ENCODE measurements at places on chromosomes 4 and X.
A peak's percentile ranks its signal among the peaks of the same experiment; 100 is the strongest.

DNA sequence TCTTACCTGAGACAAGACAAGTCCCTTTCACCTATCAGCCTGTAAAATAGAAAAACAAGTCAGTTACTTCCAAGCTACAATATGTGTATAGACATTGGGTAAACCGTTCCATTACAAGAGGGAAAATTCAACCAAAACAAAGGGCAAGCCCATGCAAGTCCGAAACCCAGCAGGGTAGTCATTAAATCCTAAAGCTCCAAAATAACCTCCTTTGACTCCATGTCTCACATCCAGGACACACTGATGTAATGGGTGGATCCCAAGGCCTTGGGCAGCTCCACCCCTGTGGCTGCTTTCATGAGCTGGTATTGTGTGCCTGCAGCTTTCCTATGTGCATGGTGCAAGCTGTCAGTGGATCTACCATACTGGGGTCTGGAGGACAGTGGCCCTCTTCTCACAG lies 14.7 kb upstream of the FAM47B start:
- DNase-seq = no peak

- DNase-seq = no peak
These were observed 553 bp downstream of the SLC16A2 start for GRCh38 chrX:74421740-74422352.

DNA sequence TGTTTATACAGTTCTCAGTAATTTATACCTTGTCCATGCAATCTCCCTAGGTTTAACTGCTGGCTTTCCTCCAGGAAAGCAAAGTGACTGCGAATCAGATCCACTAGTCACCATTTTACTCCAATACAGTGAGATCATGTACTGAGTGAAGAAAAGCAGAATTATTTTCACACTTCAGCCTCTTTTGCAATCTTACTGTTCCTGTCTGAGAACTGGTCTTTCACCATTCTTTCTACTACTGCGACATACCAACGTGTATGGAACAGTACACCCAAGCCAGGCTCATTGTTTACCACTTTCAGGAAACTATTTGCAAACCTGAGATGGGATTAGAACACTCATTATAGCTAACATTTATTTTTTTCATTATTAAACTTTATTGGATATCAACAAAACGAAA lies 8.0 kb upstream of the MSL3 start:
- DNase-seq = peak; percentile 49

- no peak for DNase-seq
These were observed 789.5 kb downstream of the TECRL start for GRCh38 chr4:63619771-63620170.

GRCh38 chrX:25034889-25035288 lies 19.1 kb upstream of the ARX start:
- no peak for DNase-seq

GRCh38 chr4:185811509-185812364 lies at the start of gene SORBS2:
Gene SORBS2, minus strand, starts transcription at chr4:185812194. Its CDS starts 121,623 bp downstream, at chr4:185690571.
- DNase-seq = no peak

- DNase-seq = no peak
These were observed 53.0 kb downstream of the ZFX start for GRCh38 chrX:24202465-24203031.

- DNase-seq = no peak
These were observed 1108.1 kb downstream of the PCDH19 start for GRCh38 chrX:99301990-99302389.

GRCh38 chrX:20718592-20719380 lies 452.1 kb upstream of the RPS6KA3 start:
- DNase-seq = no peak

DNA sequence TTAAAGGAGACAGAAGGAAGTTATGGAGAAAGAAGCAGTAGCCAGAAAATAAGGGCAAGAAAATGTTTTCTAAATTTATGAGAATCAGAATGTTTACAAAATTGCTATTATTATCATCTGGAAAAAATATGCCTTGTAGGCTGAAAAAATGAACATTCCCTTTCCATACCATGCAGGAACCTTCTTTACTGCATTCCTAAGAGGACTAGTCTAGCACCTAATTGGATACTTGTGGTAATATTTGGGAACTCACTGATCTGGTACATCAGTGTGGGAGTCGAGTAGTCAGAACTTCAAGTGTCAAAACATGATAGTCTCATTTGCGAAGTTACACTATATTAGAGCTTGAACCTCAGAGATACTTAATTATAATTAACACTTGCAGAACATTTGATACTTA lies 51.9 kb downstream of the TET2 start:
- DNase-seq = peak; percentile 24

GRCh38 chr4:177308847-177309521 lies 690 bp upstream of the NEIL3 start:
- DNase-seq = no peak

GRCh38 chrX:18036394-18036793 lies 175.3 kb upstream of the RAI2 start:
- peak; percentile 23 for DNase-seq

DNA sequence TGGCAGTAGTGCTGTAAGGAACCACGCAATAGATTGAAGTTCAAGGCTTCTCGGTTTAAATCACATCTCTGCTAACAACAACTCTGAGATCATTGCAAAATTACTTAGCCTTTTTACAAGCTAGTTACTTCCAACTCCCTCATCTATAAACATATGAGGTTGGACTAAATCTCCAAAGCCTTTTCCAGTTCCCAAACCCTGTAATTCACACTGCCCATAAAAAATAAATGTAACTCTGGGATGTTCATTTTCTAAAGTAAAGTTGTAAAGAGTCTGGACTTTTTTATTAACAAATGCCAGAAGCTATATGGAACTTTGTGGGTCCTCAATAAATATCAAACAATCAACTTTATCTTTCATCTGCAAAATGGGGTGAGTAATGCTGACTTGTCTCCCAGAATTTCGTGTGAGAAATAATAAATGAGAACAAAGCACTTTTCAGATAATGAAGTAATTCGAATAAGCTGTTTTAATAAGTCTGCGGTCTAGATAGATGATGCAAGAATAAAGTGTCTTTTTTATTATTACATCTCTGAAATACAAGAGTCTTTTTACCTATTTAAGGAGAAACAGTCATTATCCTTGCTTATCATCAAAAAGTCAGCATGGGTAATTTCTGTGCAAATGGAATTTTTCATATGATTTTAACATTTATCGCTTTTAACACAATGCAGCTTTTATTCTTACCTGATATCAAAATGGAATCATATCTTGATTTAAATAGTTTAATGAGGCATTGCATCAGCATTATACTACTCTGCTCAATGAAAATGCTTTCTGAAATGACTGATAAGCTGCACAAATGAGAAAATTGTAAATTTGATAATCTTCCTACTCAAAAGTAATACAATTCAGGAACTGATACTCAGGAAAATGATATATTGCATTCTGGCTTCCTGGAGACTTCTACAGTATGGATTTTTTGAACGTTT lies 252.6 kb downstream of the BANK1 start:
- DNase-seq = no peak

DNA sequence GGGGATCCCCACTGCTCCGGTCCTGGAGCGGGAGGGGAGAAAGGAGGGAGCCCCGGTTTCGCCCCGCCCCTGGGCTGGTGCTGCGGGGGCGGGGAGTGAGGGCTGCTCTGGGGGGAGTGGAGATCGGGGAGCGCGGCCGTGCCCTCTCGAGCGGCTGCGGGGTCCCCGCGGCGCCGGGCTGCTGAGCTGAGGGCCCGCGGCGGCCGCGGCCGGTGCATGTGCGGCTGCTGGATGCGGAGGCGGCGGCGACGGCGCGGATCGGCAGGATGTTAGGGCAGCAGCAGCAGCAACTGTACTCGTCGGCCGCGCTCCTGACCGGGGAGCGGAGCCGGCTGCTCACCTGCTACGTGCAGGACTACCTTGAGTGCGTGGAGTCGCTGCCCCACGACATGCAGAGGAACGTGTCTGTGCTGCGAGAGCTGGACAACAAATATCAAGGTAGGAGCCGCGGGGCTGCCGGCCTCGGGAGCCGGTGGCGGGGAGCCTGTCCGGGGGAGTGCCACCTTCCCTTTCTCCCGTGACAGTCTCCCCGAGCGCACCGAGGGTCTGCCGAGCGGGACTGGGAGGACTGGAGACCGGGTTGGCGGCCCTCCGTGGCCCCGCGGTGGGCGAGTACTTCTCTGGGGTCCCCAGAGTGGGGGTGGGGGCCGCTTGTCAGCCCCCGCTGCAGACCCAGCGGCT lies at the start of gene ING2:
Gene ING2 (plus strand): TSS at position 129 of the 681 bp plus-strand sequence. CDS start 138 bp downstream, at position 267.
- DNase-seq = peak; percentile 81

DNA sequence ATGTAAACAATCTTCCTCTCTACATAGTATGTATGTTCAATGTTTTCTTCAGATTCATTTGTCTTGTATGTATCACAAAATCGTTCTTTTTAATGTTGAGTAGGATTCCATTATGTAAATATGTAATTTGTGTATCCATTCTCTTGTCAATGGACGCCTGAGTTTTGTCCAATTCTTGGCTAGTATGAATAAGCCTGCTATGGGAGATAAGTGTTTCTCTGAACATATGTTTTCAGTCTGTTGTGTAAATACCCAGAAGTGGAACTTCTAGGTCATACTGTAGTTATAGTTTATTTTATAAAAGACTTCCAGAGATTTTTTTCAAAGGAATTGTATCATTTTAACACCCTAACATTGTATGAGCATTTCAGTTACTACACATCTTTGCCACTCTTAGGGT lies 2.8 kb downstream of the SMIM31 start:
- DNase-seq = no peak

DNA sequence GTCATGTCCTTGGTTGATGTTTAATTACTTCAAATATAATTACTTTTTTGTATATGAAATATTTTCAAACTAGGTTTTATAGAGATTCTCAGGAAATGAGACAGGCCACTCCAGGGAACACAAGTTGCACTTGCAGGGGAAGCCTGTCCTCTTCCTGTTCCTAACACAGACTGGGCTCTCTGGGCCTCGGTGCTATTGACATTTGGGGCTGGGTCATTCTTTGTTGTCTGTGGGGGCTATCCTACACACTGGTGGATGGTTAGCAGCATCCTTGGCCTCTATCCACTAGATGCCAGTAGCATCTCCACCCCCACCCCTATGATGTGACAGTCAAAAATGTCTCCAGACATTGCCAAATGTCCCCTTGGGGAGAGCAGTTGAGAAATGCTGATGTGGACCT lies 49.3 kb upstream of the MAP3K15 start:
- no peak for DNase-seq

GRCh38 chr4:8705161-8706145 lies 112.9 kb downstream of the CPZ start:
- no peak for DNase-seq

GRCh38 chr4:169250796-169251195 lies 20.0 kb downstream of the SH3RF1 start:
- DNase-seq = no peak

DNA sequence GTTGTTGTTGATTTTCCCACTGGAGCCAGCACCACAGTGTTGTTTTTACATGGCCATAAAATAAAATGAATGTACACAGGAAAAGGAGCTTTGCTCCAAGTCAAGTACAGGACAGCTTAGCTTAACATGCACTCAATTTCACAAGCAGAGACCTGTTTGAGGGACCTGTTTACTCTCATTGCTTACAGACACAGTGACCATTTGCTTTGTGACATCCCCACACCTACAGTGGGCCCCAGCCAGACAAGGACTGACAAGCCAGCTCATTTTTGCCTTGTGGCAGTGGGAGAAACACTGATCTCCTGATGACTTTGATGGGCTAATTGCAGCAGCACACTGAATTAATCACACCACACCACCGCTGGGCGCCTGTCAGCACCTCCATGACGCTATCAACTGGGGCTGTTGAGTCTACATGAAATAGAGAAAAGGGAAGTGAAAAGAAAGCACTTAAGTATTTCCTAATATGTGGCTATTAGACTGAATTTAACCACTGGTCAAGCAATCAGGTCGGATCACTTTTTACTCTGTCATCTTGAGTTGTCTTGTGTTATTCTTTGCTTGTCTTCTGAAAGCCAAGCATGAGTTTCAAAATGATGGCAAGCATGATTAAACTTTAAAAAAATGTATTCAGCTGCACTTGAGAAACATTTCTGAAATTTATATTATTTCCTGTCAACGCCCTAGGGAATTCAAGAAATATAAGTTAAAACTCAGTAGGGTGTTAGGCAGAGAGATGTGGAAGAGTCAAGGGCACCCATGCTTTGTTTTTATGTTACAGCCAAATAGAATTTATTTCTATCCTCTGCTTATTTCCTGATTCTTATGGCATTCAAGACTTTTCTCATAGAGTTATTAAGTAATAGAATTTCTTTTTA lies 557.7 kb downstream of the RAB28 start:
- DNase-seq = no peak

- DNase-seq = no peak
These were observed 42.8 kb upstream of the SLC10A7 start for GRCh38 chr4:146564492-146564891.

DNA sequence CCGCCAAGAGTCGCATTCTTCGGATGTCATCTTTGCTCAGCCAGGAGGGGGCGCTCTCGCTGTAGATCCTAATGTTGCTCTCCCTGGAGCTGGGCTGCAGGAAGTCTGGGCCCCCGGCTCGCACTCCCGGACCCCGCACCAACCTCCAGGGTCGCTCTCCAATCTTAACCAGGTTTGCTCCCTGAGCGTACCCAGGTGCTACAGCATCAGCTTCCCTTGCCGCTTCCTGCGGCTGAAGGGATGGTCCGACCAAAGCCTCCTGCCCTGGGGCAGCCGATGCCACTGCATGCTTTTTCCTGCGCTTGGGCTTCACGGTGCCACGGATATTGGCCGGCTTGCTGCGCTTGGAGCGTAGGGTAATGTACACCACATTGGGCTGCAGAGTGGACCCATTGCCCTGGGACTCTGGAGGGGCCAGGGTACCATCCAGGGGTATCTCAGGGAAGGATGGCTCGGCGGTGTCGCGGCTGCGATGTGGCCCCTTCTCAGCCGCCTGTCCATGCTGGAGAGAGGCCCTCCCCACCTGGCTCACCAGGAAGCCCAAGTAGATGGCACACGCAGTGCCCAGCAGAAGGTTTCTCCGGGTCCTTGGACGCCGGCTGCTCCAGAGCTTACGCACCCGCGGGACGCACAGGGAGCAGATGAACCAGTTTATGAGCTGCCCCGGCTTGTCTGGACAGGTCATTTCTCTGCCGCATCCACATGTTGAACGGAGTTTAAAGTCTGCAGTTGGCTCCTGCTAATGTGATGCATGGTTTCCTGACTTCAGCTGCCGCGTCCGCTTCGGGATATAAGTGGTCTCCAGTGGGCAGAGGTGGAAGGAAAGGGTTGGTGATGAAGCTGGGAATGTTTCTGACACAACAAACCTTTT lies 1.9 kb downstream of the GASK1B start:
- DNase-seq = peak; percentile 90

- DNase-seq = no peak
These were observed 1030.3 kb upstream of the LCORL start for GRCh38 chr4:19051831-19052230.

- DNase-seq = no peak
These were observed 51.6 kb upstream of the ADRA2C start for GRCh38 chr4:3714642-3715001.

- DNase-seq = no peak
These were observed 103.4 kb upstream of the PDLIM3 start for GRCh38 chr4:185638548-185639301.

All from inflammatory macrophage (primary cell).